ENCODE measurements at places on chromosomes 1 and 21.

DNA sequence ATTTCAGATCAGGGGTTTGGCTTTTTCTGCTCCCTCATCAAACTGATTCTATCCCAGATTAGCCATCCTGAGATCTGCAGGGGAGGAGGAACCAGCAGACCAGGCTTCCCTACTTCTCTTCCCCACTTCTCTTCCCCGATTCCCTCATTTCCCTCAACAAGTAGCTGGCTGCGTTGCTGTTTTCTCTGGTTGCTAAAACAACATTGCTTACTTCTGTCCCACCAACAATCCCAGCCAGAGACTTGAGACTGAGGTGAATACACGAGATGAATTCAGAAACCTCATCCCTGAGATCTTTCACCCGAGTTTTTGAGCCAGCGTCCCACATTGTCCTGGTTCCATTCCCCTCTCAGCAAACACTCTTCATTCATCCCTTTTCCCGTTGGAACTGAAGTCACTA is 22.4 kb downstream of the DYRK3 start:
- no peak for DNase-seq

DNA sequence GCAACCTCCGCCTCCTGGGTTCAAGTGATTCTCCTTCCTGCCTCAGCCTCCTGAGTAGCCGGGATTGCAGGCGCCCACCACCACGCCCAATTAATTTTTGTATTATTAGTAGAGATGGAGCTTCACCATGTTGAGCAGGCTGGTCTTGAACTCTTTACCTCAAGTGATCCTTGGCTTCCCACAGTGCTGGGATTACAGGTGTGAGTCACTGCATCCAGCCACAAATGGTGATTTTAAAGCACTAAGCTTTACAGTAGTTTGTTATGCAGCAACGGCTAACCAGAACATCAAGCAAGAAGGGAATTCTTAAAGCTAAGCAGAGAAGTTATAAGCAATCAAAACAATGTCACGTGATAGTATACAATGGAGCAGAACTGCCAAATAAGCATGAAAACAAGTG is 65.7 kb downstream of the NVL start:
- DNase-seq, result no peak

- no peak for DNase-seq
These were observed 18.7 kb downstream of the SETDB1 start for GRCh38 chr1:150944856-150945255.

- DNase-seq, result no peak
These were observed 190.1 kb downstream of the HIVEP3 start for GRCh38 chr1:41728403-41729202.

DNA sequence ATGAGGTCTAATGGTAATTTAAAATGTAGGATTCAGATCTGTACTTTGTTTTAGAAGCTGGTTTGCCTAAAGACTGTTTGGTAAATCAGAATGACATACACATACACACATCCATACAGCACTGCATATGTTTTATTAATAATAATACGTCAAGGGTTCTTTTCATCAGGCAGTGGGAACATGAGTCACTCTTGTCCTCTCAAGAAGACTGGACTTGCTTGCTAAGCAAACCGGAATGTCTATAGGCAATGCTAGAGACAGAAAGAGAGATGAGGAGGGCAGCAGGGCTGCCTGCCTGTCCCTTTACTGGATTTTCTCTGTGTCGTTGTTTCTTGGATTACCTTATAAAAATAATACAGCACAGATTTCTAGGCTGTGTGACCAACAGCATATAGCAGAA is 119.1 kb upstream of the GALNT2 start:
- no peak for DNase-seq

DNA sequence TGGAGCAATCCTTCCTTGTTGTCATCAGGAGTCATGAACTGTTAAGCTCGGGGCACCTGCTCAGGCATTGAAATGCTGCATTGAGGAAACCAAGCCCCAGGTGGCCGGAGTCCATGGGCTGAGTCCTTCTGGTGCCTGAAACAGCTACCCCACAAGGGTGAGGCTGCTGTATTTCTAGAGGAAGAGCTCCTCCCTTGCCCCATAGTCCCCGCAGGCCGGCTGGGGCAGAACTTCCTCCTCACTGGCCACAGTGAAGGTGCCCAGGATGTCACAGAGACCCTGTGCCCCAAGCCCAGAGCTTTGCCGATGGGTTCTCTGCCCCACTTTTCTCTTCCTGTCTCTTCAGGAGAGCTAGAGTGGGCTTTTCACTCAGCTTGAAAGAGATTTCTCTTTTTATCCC is 80.8 kb upstream of the GCLM start:
- no peak for DNase-seq

DNA sequence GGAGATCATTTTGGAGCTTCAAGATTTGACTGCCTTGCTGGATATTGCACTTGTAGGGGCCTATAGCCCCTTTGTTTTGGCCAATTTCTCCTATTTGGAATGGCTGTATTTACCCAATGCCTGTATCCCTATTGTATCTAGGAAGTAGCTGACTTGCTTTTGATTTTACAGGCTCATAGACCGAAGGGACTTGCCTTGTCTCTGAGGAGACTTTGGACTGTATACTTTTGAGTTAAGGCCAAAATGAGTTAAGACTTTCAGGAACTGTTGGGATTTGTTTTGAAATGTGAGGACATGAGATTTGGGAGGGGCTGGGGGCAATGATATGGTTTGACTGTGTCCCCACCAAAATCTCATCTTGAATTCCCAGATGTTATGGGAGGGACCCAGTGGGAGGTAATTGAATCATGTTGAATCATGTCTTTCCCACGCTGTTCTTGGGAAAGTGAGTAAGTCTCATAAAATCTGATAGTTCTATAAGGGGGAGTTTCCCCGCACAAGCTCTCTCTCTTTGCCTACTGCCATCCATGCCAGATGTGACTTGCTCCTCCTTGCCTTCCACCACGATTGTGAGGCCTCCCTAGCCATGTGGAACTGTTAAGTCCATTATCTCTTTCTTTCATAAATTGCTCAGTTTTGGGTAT is 276.1 kb downstream of the LMX1A start:
- DNase-seq, result no peak

- peak; percentile 12 for DNase-seq
These were observed 2.0 kb upstream of the ATF3 start for GRCh38 chr1:212606395-212607205.

DNA sequence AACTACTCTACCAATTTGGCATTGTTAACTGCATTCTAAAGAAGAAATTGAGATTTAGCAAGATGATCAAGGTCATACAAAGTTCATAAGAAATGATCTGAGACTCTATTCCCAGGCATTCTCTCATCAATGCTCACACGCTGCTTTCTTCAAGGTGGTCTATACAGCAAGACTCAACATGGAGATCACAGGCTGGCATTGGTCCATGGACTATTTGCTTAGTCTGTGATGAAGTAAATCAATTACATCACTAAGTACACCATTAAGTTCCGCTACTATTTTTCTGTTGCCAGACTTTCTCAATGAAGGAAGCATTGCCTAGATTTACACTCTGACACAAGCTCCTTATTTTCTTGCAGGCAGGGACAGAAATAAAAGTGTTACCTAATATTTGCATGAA is 51.9 kb upstream of the CYP2J2 start:
- DNase-seq, result peak; percentile 69

GRCh38 chr1:204359474-204360255 is at the start of gene PLEKHA6:
Gene PLEKHA6 (minus strand): TSS chr1:204359929. CDS start chr1:204273727, 86,202 bp downstream.
- no peak for DNase-seq

DNA sequence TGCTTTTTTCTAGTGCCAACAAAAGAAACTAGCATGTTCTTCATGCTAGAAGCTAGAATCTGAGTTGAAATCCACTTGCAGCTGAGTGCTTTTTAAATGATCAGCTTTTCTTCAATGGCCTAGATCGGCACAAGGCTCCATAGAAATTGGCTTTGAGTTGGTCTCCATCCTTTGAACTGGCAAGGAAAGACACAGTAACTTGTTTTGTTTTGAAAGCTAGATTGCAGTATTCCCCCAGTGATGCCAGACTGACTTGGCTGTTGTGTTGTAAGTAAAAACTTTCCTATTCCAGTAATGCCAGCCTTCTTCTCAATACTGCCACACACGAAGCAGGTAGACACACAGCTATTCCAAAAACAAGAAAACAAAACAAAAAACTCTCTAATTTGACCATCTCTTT is 139.1 kb downstream of the FMN2 start:
- no peak for DNase-seq

DNA sequence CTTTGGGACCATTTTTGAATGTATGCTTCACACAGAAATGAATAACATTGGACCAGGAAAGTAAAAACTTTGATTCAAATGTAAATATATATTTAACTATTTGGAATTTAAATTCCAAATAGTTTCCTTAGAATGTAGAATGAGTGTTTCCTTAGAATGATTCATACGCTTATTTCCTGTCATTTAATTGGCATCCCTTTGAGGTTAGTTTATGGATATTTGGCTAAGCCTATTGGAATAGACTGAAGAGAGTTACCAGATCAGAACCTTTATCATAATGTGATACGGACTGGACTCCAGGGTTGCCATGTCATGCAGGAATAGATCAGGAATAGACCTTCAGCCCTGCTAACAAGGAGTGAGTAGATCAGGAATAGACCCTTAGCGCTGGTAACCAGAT is 133.1 kb downstream of the TNNI3K start:
- no peak for DNase-seq
